ENCODE measurements at places on chromosomes 12 and 14.

DNA sequence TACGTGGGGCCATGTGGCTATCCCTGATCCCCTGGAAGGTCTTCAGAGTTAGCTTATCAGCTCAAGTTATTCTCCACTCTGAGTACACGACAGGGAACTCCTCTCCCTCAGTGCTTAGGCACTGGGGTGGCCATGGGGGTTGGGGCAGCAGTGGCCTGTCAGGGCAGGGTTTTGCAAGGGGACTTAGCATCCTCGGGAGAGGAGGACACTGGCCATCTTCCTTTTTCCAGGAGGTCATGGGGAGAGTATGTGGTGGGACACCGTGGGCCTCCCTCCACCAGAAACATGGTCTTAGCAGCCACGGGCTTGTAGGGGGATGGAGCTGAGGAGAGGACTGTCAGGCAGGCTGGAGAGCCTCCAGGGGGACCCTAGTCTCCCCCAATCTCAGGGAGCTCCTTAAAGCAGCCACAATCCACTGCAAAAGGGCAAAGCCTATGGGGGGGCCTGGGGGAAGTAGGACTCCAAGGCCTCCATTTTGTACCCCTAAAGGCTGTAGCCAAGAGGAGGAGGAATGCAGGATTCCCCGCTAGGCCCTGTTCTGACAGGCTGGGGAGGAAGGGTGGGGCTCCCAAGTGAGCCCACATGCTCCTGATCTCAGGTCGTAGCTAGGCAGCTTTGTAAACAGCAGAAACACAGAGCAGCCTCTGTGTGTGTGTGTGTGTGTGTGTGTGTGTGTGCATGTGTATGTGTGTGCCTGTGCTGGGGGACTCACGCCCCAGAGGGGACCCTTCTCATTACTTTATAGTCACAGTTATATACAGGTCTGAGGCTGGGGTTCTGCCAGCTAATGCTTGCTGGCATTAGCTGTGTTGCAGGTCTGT lies 36.6 kb downstream of the KRT80 start:
- DNase-seq: no peak

- DNase-seq: no peak
Observed at GRCh38 chr12:26636710-26637328, 196.2 kb downstream of the ITPR2 start.

- no peak for DNase-seq
Observed at GRCh38 chr12:4530160-4530559, 8.5 kb upstream of the RAD51AP1 start.

- DNase-seq: no peak
Observed at GRCh38 chr12:107525063-107525718, 160.4 kb upstream of the PWP1 start.

GRCh38 chr12:109154451-109155438 lies 38.4 kb downstream of the ACACB start:
- DNase-seq: peak; percentile 58

- no peak for DNase-seq
Observed at GRCh38 chr14:30387871-30388270, 171.1 kb upstream of the G2E3 start.

GRCh38 chr14:37037636-37038387 lies 134.6 kb downstream of the SLC25A21 start:
- no peak for DNase-seq

DNA sequence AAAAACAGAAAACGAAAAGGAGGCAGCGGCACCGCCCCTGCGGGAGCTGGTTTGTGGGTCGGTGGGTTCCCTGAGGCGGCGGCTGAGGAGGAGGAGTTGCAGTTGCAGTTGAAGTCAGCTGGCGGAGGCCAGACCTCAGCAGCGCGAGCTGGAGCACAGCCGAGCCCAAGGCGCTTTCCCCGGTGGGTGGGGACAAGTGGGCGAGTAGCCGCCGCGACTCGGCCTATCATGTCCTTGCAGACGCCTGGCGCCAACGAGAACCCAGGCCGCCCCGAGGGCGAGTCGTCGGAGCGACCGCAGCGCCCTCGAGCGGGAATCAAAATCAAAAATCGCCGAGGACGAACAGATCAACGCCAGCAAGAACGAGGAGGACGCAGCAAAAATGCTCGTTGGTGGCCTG lies 12.7 kb upstream of the CLEC1A start:
- DNase-seq: no peak

DNA sequence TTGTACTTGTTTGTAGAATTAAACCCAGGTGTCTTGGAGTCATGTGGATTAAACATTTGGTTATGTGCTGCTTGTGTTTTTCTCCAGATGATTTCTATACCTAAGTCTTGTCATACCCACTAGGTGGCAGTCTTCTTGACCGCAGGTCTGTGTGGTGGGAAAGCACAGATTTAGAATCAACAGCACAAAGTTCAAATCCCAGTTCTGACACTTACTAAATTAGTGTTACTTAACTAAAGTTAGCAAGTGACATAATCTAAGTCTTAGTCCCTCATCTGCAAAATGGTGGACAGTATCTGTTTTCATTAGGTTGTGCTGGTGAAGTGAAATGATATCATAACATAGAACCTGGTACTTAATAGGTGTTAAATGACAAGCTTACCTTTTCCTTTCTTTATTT lies 151.0 kb upstream of the ARHGAP5 start:
- no peak for DNase-seq

- DNase-seq: no peak
Observed at GRCh38 chr14:75156901-75157300, 19.5 kb downstream of the TMED10 start.

GRCh38 chr12:67274186-67274585 lies 5.0 kb downstream of the CAND1 start:
- DNase-seq: no peak

DNA sequence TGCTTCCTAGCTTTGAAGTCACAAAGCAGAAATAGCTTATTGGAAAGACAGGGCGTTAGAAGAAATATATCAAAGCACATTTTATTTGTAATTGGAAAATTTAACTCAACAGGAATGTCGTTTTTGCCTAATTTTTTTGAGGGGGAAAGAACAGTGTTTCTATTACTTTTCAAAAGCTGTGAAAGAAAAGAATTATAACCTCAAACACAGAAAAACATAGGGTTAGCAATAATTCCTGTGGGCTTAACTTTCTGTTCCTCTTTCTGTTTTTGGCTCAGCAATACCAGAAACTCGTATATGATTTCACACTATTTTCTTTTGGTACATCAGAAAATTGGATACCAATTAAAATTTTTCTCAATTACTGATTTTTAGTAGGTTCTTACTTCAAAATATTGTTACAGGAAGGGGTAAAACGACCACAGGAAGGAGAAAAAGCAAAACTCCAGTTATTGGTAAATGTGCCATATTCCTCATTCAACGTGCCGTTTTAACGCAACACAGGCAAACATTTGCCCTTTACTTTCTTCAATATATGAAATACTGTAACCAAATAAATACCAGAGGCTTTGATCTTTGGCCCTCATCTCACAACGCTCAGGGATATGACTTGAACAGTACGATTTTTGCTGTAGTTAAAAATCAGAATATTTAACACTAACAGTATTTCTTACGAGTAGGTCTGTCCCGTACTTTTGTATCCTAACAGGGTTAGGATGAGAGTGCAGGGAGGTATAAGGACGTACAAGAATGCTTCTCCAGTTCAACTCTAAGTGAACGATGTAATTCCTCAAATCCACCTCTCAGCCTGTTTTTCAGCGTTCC lies 1.3 kb upstream of the RNU6-7 start:
- DNase-seq: no peak

DNA sequence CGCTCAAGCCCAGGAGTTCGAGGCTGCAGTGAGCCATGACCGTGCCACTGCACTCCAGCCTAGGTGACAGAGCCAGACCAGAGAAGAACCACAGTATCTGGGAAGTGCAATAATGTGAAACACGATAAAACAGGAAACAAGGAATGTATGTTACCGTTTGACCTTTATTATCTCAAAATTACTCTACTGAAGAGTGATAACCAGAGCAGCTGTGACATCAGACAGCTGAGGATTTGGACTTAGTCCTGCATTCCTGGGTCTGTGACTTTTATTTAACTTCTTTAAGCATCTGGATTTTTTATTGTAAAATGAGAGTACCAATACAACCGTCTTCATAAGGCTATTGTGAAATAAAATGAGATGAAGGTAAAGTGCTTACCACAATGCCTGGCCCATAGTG lies 205.7 kb downstream of the EGLN3 start:
- no peak for DNase-seq

DNA sequence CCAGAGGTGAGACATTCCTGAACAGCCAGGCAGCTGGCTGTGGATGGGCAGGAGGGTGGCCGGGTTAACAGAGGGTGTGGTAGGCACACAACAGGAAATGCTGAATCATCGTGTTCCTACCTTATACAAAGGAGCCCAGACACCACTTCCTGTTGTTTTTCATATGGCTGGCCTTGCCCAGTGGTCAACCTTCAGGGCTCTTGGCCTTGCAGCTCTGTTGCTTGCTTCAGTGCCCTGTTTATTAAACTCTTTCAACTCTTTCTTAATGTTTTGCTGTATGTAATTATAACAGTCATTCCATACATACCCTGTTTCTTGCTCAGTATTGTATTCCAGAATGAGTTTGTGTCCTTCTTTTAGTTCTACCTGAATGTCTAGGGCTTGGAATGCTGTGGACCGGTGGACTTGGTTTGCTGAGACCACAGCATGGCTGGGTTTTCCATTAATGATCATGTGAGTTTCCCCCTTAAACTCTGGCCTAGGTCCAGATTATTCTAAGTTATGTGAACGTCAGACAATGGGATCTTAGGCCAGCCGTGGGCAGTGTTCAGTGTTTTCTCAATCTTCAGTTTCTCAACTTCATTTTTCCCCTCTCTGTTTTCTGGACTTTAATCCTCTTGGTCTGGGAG lies 11.9 kb downstream of the CFAP54 start:
- no peak for DNase-seq

DNA sequence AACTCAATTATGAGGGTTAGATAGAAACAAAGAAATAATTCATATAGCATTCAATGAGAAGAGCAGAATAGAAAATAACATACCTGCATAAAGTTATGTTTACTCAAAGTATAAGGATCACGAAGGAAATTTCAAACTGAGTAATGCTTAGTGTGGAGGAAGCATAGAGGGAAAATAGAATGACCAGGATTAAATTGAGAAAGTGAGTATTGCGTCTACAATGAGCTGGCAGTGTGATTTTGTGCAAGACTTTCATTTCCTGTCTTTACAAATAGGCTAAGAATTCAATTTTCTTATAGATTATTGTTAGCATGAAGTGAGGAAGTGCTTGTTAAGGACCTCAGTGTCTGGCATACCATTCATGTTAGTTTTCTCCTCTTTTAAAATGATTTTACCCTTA lies 12.0 kb downstream of the ADGRD1 start:
- no peak for DNase-seq

- no peak for DNase-seq
Observed at GRCh38 chr12:13229504-13229903, 33.0 kb downstream of the EMP1 start.

DNA sequence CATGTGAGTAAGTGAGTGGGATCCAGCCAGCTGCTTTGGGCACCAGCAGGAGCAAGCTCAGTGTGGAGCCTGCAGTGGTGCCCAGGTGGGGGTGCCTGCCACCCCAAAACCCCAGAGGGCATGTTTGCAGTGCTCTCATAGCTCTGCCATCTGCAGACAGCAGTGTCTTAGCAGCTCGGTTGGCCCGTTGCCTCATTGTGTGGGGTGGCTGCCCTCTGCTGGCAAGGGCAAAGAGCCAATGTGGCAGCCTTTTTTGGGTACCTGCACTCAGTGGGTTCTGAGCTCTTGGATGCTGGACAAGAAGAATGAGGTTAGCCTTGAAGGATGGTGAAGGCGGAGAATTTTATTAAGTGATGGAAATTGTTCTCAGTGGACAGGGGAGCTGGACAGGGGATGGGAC lies 52.3 kb downstream of the NEUROD4 start:
- DNase-seq: no peak

GRCh38 chr14:104929268-104930230 lies 4.9 kb downstream of the PLD4 start:
- no peak for DNase-seq

DNA sequence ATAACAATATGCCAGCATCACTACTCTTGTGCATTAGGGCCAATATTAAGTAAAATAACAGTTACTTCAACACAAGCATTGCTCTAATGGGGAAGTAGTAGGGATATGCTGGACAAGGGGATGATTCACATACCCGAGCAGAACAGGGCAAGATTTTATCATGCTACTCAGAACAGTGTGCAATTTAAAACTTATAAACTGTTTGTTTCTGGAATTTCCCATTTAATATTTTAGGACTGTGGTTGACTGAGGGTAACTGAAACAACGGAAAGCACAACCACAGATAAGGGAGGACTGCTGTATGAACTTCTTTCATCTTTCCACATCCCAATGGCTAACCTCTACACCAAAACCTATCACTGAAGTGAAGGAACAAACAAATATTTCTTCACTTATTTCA lies 36.8 kb downstream of the SARNP start:
- no peak for DNase-seq

DNA sequence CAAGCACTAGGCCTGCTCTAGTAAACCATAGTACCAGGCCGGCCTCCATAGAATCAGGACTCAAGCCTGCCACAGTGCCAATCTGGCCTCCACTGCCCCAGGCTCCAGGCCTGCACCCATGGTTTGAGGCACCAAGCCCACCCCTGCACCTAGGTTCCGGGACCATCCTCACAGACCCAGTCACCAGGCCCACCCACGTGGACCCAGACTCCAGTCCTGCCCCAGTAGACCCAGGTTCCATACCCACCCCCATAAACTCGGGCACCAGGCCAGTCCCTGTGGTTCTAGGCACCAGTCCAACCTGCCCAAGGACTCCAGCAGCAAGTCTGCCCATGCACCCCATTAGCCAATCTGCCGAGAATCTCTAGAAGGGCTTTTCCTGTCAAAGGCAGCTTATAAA lies 501.8 kb upstream of the TMPO start:
- DNase-seq: no peak

GRCh38 chr12:116210131-116210530 lies 67.4 kb downstream of the MED13L start:
- no peak for DNase-seq

GRCh38 chr12:51890511-51891171 lies 2.7 kb downstream of the ANKRD33 start:
- DNase-seq: no peak

DNA sequence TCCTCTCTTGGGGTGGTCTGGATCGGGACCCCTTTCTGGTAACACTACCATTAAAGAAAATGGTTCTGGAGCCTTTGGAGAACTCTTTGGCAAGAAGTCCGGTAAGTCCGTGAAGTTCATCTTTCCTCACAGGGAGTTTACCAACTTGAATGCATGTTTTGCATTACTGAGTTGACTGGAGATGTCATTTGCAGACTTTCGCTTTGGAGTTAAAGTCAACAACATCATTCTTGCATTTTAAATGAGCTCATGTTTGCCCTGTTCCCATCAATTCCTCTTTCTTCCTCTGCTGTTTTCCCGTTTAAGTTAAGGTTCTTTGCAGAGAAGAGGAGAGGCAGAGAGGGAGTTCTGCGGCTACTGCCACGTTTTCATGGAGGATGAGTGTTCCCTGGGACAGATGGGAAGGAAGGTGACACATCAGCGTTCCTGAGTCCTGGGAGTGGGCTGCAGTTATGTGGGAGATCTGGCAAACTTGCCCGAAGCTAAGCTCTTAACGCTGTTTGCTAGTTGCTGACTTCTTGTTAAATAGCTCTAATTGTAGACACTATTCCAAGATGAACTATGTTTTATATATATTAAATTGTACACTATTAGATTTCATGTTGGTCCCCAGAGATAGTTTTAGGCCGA lies 18.8 kb upstream of the PRICKLE1 start:
- DNase-seq: no peak
